Memory B cell (primary cell): ENCODE measurements at places on chromosomes 5 and 9.

GRCh38 chr5:1130218-1130946 is 18.5 kb upstream of the SLC12A7 start:
- DNase-seq: no peak

DNA sequence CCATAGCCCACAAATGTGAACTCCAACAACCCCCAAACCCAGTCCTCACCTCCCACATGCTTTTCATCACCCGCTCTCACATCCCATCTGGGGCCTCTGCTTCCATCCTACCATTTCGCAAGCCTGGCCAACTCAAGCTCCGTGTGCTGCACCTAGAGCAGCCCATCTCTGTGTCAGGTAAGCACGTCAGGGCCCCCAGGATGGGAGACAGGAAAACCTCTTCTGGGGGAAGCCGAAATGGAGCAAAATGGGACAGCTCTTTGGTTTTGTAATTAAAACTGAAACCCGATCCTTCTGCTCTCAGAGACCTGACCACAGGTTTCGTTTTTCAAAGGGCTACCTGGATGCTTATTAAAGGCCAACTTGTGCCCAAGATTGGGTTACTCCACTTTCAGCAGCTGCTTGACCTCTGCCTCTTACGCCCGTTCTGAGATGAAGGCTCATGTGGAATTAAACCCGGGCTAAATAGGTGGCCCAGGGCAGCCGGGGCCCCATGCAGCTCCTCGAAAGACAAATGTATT is 287.7 kb downstream of the SLIT3 start:
- no peak for DNase-seq

- no peak for DNase-seq
Measured at GRCh38 chr9:6944093-6944551, 186.3 kb downstream of the KDM4C start.

DNA sequence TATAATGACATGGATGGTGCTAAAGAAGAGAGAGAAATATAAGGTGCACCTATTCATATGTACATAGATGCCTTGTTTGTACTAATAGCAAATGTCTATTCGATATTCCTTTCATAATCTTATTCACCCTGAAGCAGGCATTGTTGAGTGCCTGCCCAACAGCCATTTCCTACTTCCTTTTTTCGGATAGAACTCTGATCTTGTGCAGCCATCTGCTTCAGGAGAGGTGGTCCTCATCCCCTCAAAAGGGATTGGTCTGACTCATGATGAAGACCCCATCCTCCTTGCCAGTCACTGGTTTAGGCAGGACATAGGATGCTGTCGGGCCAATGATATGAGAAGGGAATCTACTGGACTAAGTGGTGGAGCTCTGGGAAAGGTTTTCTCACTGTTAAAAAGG is 8.4 kb upstream of the RANBP3L start:
- DNase-seq: no peak
